Left ventricle myocardium superior (tissue), 1 donor: ENCODE measurements at places on chromosomes 11 and 22. TPM values are rescaled to one million over a fixed set of nuclear protein-coding genes. Genes with fewer than 3 reads are reported as not detected.
A peak's percentile ranks its signal among the peaks of the same experiment; 100 is the strongest.

LGR4 gene
- total RNA-seq = 43.5 TPM

DNA sequence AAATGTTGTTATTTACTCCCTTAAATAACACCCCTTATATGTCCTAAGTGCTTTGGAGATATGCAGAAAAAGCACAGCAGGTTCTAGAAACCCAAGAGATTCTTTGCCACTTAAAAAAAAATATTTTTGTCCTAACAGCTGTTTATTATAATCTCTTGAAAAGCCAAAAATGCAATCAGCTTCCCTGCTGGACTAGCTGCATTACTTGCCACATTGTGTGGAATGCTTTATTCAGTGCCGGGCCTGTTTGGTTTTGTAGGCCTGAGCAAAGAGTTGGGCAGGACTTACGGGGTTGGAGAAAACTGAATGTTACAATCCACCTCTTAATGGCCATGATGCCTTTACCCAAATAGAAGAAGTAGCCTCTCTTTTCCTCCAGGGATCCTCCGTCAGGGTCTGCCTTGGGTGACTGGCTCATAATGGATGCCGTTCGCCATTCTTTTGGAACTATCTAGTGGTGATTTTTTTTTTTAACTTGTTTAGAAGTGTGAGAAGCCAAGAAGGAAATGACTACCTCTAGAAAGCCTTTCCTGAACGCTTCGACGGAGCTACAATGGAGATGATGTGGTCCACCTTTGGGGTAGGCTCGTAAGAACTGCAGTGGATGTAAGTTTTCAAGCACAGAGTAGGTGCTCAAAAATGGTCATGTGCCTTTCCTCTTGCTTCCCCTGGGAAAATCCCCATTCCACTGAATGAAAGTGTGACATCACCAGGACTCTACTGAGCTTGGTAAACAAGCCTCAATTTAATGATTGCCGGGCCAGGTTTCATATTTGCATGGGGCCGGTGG, 241.3 kb upstream of the NCAM1 start:
- DNase-seq = no peak

DNA sequence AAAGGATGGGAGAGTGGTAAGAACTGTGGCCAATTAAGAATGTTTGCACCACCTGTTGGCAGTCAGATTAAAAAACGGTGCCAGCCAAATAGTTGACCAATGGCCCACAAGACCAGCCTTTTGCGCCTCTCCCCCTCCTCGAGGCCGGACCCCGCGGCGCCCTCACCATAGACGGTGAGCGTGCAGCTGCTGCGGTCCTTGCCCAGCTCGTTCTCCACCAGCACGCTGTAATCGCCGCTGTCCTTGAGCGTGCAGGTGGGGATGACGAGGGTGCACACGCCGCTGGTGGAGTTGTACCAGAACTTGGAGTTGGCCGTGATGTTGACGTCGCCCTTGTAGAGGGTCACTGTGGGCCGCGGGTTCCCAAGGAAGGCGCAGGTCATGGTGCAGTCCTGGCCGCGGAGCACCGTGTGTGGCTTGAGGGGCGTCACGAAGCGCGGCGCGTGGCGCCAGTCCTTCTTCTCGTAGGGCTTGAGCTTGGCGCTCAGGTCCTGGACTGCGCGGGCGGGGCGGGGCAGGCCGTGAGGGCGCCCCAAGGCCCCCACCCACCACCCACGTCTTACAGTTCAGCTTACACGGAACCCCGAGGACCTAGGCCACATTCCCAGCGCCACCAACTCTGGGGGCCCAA, 7.2 kb downstream of the TMEM86A start:
- DNase-seq = peak; percentile 61

DNA sequence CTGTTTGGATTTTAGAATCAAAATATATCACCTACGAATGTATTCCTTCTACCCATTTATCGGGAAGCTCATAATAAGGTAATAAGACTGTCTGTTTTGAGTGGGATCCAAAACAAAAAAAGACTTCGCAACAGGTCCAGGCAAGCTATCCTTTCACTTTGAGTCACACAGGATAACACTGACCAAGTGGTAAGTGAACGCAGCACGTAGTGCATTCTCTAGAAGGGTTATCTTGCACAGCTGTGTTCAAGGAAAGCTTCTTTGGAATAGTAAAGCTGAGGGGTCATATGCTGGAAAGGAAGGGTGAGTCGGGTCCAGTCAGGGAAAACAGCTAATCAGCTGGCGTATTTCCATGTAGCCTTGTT, 22.3 kb upstream of the NRGN start:
- DNase-seq = no peak

DNA sequence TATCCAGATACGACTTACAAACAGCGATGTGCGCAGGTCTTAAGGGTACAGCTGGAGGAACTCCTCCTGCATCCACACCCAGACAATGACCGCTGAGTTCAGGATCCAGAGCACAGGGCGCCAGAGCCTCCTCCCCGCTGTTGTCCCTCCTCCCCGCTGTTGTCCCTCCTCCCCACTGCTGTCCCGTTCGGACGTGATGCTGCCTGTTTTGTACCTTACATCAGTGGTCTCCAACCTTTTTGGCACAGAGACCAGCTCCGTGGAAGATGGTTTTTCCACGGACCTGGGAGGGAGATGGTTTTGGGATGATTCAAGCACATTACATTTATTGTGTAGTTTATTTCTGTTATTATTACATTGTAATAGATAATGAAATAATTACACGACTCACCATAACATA, 62.0 kb downstream of the PHF21B start:
- DNase-seq = no peak

DNA sequence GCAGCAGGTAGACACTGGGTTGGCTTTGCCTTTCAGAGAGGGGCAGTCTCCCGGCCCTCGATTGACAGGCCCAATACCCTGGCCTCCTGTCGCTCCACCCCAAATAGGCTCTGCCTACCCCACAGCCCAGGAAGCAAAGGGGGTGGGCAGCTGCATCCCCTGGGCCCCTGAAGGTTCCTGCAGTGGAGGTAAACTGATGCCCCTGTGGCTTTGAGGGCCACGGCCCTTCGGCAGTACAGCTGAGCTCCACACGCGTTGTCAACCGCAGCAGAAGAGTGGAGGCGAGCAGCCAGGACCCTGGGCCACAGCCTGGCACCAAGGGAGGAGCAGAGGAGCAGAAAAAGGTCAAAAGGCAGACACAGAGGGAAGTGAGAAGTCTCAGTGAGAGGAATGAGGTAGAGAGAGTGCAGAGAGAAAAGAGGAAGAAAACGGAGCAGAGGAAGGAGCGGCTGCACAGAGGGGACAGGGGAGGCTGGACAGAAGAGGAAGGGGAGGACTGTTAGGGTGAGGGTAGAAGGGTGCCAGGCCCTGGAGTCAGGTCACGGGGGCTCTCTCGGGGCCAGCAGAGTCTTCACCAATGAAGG, 64.0 kb downstream of the SLC22A12 start:
- no peak for DNase-seq

DNA sequence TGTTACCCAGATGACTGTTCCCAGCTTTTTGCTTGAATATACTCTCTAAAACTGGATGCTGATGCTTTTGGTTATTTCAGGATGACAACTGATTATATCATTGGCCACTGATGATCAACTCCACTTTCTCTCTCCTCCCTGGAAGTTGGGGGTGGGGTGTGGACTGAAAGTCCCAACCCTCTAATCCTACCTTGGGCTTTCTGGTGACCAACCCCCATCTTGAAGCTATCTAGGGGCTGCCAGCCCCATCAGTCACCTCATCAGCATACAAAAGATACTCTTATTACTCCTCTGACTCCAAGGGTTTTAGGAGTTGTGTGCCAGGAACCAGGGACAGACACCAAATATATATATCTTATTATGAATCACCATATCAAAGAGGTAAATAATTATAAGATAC, 69.3 kb downstream of the SLC25A17 start:
- DNase-seq = no peak

GRCh38 chr22:43392385-43392989, 19.3 kb upstream of the MPPED1 start:
- no peak for DNase-seq

DNA sequence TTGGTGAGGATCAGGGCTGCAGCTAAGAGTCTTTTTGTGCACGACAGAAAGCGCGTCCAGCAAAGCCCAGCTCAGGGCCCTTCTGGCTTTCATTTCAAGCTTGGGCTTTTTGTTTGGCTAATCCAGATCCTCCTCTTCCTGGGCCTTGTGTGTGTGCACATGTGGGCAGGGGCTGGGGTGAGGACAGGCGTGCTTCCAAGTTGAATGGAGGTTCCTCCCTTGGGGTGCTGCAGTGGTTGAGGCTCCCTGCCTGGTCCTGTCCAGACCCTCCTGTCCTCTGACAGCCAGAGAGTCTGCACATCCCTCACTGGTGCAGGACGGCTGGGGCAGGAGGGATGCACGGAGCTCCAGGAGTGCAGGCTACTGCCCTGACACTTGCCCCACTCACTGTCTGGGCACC, 62.0 kb upstream of the NECTIN1 start:
- no peak for DNase-seq

OR10A2 gene
- total RNA-seq = not detected

DNA sequence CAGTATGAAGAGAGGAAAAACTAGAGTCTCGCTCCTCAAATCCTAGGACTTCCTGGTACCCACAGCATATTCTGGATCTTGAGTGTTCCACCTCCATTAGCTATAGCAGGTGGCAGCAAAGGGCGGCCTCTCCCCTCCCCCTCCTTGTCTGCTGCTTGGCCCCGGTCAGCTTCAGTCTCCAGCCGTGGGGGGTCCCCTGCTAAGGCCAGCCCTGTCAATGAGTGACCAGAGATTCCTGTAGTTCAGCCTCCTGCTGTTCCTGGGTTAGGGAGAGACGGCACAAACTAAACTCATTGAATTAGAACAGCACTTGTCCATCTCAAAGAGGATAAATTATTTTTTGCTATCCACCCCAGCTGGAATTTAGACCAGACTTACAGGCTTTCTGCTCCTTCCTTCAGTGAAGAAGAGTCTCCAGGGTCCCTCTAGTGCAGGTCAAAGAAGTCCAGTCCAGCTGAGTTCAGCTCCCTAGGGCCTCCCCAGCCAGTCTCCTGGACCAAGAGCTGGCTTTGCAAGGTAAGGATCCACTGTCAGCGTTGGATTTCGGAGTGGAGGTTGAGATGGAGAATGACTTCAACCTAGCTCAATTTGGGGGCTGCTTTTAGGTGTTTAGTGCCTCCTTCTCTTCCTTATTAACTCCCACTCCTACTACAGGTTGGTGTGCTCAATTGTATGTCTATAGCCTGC, 1.1 kb upstream of the PHLDB1 start:
- DNase-seq = no peak

MADD gene
- total RNA-seq = 46.4 TPM
